ENCODE measurements at places on chromosomes 16 and 17.

DNA sequence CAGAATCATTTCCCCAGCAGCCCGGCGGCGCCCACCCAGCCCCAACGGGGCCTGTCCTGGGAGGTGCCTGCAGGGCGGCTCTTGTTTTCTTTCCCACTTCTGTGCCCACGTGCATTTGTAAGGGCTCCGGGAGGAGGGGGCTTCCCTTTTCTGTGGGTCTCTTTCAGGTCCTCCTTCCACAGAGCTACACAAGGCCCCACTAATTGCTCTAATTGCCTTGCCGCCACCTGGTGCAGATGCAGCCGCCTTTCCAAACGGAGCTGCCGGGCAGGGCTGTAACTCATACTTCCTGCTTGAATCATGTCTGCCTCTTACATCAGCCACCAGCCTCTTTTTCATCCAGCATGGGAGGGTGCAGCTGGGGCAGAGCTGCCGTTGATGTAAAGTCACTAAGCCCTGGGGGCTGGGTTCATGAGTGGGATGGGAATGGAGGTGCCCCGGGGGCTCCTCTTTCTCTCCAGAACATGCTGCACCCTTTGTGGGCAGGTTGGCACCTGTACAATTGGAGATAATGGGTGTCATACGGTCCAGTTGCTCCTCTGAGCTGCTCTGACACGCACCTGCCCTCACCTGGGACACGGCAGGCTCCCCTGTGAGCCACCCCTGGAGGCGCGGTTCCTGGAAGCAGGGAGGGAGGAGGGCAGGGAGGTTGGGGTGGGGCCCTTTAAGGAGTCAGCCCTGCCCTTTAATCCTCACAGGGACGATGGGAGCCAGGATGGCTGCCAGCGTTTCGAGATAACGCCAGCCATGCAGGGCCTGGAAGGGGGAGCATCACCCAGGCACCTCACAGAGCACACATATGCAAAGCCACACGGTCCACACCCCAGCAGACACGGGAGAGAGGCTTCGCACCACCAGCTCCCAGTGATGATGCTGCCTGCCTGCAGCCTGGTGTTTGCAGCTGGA lies 41.1 kb upstream of the KLHDC4 start:
- DNase-seq = peak; percentile 64

DNA sequence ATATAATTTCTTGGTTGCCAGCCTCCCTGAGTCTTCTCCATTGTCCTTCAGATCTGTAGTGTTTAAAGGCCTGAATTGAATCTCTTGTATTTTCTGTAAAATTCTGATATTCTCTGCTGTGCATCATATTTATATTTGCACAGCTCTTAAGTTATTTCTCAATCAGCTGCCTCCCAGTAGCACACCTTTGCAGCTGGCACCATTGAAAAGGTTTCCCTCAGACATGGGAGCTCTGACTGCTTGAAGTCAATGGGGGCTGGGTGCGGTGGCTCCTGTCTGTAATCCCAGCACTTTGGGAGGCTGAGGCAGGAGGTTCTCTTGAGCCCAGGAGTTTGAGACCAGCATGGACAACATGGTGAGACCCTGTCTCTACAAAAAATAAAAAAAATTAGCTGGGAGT lies 40.4 kb downstream of the PITPNC1 start:
- no peak for DNase-seq

DNA sequence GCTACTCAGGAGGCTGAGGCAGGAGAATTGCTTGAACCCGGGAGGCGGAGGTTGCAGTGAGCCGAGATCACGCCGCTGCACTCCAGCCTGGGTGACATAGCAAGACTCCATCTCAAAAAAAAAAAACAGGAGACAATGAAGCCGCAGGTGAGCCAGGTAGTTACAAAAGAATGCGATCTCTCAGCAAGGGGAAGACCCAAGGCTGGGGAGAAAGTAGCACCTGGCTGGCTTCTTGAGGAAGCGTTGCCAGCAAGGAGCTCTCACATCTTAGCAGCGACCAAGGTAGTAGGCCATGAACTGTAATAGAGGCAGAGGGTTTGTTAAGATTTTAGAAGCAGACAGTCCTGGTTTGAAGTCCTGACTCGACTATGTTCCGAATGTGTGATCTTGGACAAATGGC lies 175.0 kb downstream of the AIPL1 start:
- no peak for DNase-seq

- DNase-seq = no peak
These were observed 21.1 kb downstream of the KATNB1 start for GRCh38 chr16:57756424-57757325.

GRCh38 chr17:15350777-15351477 lies 9.5 kb upstream of the TEKT3 start:
- DNase-seq = no peak

DNA sequence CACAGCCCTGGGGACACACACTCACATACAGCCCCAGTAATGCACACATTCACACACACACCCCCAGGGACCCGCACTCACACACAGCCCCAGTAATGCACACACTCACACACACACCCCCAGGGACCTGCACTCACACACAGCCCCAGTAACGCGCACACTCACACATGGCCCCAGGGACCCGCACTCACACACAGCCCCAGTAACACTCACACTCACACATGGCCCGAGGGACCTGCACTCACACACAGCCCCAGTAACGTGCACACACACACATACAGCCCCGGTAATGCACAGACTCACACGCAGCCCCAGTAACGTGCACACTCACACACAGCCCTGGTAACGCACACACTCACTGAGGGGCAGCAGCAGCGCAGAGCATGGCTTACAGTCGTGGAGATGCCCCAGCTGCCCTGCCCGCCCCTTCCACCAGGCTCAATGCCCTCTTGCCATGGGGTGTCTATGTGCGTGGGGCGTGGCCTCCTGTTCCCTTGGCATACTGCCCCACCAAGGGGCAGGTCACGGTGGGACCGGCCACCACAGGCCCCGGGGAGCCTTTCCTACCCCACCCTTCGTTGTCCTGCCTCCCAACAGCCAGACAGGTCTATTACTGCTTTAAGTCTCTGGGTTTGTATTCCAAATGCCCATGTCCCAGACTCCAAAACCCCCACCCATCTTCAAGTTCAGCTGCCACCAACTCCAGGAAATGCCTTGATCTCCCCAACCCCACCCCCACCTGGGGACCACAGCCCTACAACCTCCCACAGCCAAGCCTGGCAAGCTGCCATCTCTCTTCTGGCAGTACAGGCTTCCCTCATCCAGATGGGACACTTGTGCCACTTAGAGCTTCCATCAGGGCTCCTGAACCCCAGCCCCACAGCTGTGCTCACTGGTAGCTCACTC lies 2.7 kb downstream of the CCDC102A start:
- DNase-seq = peak; percentile 27

DNA sequence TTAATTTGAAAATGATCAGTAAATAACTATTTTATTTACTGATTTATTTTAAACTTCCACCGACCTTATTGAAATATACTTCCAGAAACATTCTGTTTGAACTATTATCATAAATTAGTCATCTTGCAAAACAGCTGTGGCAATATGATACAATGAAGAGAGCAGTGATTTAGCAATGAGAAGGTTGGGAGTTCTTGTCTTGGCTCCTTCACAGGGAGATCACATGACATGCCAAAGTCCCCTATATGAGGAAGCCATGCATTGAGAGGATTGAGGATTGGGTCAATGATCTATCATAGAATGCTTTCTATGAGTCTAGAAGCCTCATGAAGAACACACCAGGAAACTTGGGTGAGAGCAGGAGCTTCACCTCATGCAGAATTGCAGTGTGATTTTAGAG lies 222.7 kb downstream of the LGALS9B start:
- no peak for DNase-seq

GRCh38 chr16:55809386-55809785 lies 23.5 kb downstream of the CES1 start:
- no peak for DNase-seq

DNA sequence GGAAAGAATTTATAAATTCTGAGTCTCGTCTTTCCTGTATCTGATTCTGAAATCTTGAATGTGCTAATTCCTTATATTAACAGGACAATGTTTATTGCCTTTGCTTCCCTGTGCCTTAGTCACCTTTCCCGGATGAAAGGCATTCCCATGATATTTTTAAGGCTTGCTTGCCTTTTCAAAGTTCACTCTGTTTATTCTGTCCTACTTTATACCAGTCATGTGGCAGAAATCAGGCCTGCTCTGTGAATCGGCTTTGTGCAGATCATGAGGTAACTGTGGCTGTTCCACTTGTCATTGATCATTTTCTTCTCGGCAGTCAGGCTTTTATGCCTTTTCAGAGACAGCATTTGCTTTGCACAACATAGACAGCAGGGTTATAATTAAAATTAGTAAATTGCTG lies 28.8 kb upstream of the ABCC11 start:
- DNase-seq = no peak

- no peak for DNase-seq
These were observed 69.2 kb upstream of the KIFC3 start for GRCh38 chr16:57871456-57871855.

Measured in stimulated activated CD4-positive, alpha-beta T cell treated with anti-CD3 and anti-CD28 coated beads, Interleukin-4, amount 100 ng/mL, for 24 hours (primary cell).